Osteocyte (in vitro differentiated cells): ENCODE measurements at places on chromosomes 7 and 10. TPM values are rescaled to one million over a fixed set of nuclear protein-coding genes. Genes with fewer than 3 reads are reported as not detected.

ARF5 gene
- total RNA-seq = 179 and 191 TPM in 2 replicates

EZH2 gene
- 13.0 and 14.9 TPM in 2 replicates for total RNA-seq

ACHE gene
- 1.5 and 2.2 TPM in 2 replicates for total RNA-seq

DNA sequence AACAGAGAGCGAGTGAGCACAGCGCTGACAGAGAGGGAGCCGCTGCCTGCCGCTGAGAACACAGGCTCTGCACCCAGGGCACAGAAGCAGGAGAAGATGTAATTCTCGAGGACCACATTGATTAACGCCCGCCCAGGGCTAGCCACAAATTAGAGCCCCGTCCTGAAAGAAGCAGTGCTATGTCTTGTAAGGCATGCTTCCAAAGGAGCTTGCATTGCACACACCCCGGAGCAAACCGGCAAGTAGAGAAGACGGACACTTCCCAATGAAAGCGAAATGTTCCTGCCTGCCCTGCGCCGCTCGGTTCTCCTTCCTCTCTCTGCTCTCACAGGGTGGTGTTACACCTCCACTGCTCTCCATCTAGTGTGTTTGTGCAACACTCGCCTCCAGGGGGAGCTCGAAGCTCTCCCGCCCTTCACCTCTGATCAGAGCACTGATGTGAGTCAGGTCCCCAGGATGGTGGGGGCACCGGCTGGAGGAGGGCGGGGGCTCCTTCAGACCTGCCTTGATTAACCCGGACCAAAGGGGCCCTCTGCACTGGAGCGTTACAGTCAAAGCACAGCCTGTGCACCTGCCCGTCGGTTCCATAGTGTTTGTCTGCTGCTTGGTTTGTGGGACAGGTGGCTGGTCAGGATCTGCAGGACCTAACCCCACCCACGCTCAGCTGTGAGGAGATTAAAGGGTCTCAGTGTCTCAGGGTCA is 316.5 kb downstream of the ADARB2 start:
- DNase-seq = peak; percentile 92

- no peak for DNase-seq
Measured at GRCh38 chr7:153835103-153835502, 217.1 kb upstream of the DPP6 start.

DNA sequence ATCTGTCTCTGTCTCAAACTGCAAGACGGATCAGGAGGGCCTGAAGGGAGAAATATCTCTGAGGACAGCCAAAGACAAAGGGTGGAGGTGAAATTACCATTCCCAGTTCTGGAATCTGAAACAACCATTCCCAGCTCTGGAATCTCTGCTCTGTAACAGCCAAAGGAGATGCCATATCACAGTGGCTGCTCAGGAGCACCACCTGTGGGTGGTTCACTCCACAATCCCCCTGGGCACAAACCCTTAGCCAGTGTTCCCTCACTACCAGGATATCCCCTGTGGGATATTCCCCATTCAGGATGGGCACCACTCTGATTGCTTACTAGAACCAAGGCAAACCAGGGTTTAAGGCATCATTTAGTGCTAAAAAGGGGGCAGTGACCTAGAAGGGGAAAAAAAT is 199.0 kb downstream of the HTR7 start:
- DNase-seq = no peak

GRCh38 chr7:29457565-29458011 is 106.0 kb upstream of the PRR15 start:
- no peak for DNase-seq

GRCh38 chr10:49564461-49565009 is 25.6 kb upstream of the ERCC6 start:
- no peak for DNase-seq

DNA sequence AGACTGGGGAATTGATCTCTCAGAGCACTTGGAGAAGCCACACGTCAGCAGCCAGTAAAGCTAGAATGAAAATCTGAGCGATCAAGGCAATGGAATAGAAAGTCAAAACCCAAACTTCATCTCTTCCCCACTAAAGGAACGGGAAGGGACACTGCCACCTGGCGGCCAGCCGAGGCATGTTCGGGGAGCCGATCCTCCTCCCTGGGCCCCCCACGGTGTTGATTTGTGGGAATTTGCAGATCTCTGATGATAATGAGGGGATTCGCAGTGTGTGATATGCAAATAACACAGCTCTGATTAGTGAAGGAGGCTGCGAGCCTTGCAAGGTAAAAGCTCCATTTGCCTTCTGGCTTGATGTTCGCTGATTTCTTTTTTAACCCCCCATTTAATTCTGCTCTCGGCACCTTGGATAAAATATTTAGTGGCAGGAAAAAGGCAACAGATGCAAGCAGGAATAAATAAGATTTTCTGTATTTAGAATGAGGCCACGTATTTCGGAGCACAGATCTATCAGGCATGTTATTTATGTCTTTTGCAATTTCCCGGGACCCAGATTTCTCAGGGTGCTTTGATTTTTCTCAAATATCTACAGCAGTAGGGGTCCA is 258.6 kb downstream of the PAXIP1 start:
- no peak for DNase-seq

GRCh38 chr7:144519925-144520324 is 116.4 kb upstream of the NOBOX start:
- no peak for DNase-seq

DNA sequence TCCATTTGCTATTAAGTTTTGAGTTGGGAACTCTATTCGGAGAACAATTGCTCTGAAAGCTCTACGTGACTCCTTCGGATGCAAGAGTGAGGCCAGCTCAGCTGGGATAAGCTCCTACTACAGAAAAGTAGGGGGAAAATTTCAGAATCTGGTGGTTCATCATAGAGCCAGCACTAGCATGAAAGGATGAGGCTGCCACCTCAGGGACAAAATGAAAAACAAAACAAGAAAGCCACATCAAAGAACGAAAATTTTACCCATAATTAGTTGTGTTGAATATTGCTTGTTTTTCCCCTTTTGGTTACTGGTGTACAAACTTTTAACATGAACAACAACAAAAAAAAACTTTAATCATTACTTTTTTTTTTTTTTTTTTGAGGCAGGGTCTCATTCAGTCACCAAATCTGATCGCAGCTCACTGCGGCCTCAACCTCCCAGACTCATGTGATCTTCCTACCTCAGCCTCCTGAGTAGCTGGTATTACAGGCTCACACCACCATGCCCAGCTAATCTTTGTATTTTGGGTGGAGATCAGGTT is 39.7 kb upstream of the NFE2L3 start:
- no peak for DNase-seq
